ENCODE measurements at places on chromosomes 6 and 20.

DNA sequence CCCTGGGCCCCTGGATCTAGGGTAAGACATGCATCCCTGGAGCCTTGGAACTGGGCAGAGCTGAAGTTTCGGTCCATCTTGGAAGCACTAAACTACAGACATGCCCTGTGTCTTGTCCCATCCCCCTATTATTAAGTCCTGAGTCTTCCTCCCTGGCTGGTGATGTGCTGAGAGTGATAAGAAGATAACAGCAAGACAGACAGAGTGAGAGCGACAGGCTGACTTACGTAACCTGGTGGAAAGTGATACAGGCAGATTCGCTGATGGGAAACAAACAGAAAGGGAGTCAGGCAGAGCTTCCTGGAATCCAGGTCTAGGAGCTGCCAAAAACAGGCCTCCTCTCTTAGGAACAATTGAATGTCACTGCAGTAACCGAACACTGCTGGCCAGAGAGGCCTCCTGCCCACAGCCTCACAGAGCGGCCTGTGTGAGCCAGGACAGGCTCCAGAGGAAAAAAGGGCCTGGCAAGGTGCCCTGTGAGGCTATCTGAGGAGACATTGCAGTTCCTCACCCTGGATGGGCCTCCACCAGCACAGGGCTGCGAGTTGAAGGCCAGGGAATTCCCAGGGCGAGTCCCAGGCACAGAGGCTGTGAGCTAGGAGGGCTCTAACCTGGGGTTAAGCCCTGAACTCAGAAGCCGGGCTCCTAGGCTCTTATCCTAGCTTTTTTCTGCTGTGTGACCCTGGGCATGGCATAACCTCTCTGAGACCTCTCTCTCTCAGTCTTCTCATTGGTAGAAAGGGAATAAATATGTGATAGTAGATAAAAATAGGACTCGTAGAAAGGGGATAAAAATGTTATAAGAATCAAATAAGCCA is 34.2 kb upstream of the B4GALT5 start:
- peak; percentile 45 for DNase-seq

DNA sequence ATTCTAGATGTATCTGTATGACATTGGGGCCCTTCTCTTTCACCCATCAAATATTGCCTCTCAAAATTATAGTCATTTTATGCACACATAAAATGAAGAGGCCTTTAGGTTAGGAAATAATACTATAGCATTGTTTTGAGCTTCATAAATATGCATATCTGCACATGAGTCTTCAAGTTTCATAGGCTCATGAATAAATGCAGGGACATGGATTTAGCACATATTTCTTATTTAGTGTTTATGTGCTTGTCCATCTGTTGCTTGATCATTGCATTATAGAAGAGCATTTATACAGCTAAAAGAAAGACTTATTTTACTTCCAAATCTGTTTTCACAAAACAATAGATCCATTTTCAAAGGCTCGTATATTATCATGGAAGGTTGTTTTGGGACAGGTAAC is 455.8 kb downstream of the EPM2A start:
- DNase-seq, result no peak

DNA sequence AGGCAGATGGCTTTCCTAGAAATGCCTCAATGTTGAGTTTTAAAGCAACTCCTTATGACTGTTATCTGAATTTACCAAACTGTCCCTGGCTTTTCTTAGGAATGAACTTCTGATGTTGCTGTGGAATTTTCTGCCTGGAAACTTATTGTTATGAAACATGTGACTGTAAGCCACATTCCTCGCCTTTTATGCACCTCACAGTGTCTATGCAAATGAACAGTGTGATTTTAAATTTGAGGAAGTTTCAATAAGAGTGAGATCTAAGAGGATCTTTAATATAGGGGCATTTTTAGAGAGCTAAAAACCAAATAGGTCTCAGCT is 2.4 kb upstream of the CCR6 start:
- DNase-seq, result no peak

DNA sequence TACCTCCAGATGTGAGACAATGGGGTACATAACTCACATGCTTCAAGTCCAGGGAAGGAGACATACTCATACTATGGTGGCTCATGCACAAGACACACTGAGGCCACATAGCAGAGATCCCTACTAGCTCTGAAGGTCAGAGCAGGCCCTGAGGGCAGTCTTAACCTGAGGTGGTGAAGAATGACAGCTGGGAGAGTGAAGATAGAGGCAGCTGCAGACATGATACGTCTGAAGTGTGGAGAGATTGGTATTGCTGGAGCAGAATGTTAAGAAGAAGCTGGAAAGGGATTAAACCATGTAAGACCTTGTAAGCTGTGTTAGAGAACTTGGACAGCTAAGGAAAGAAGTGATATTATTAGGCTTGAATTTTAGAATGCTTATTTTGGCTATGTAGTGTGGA is 32.9 kb downstream of the PGM3 start:
- DNase-seq, result no peak

- DNase-seq, result no peak
Measured at GRCh38 chr6:136249336-136249735, 775 bp downstream of the MTFR2 start.

DNA sequence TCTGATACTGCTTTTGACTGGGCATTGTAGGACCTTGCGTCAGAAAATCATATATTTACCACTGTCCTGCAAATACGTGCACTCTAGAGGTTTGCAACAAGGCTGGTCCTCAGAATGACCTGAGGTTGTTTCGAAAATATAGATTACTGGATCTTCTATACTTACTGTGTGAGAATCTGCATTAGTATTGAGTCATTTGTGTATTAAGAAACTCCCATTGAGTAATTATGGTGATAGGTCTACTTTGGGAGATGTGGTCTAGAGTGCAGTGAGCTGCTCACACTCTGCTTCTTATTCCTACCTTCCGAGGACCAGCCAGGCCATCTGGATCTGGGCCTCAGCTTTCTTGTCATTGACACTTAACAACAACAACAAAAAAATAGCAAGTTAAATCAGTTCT is 9.6 kb downstream of the KLHL32 start:
- no peak for DNase-seq

- peak; percentile 82 for DNase-seq
Measured at GRCh38 chr6:93416571-93417420, 2.6 kb downstream of the EPHA7 start.

- DNase-seq, result no peak
Measured at GRCh38 chr6:167988945-167989841, 8.3 kb upstream of the KIF25 start.

DNA sequence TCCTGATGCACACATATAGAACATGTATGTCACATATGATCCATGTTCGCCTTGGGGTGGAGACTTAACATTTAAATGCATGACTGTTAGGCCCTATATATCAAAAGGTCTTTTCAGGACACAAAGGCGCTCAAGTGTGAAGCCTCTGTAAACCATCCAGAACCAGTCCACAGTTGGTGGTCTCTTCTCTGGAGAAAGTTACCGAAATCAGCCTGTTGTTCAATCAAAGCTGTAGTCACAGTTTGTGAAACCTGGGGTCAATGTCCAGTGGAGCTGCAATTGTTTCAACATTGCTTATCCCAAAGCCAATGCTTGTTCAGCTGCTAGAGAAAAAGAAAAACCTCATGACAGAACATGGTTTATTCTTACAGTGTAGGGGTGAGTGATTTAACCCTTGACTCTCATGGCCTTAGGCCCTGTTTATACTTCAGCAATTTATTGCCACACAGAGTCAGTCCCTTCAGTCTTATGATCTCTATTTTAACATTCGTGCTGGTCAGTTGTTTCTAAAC is 193.6 kb upstream of the CST7 start:
- no peak for DNase-seq

DNA sequence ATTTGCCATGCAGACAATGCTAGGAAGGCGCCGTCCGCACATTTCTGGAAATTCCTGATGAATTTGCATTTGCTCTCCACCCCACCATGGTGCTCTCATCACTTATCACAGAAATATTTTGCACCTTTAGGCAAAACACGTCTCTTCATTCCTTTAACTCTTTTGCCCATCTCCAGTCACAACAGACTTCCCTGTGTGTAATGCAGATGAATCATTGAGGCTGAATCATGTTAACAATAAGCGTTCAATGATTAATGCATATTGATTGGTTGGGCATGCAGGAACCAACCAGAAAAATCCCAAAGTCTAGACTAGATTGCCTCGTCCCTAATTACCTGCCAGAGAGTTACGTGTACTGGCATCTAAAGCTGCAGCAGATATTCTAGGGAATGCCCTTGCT is 80.0 kb upstream of the ATXN1 start:
- no peak for DNase-seq

GRCh38 chr6:63267046-63267445 is 52.7 kb downstream of the LGSN start:
- DNase-seq, result no peak
